Retinal pigment epithelial cell (primary cell): ENCODE measurements at places on chromosomes 7 and 10.

DNA sequence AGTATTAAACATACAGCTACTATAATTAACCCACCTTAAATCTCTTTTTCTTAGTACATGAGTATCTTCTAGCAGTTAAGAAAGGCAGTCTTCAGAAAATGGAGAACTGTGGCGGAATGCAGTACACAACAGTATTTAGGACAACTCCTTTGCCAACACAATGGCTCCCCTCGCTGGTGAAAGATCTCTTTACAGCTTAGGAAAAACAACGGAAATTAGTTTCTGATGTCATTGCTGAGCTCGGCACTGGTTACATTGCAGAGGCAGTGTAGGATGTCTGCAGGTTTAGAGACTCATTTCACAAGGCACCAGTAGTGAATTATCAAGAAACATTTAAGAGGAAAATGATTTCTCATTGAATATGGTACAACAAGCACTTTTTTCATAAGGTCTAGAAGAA, 43.4 kb downstream of the GLRX3 start:
- DNase-seq, result no peak

DNA sequence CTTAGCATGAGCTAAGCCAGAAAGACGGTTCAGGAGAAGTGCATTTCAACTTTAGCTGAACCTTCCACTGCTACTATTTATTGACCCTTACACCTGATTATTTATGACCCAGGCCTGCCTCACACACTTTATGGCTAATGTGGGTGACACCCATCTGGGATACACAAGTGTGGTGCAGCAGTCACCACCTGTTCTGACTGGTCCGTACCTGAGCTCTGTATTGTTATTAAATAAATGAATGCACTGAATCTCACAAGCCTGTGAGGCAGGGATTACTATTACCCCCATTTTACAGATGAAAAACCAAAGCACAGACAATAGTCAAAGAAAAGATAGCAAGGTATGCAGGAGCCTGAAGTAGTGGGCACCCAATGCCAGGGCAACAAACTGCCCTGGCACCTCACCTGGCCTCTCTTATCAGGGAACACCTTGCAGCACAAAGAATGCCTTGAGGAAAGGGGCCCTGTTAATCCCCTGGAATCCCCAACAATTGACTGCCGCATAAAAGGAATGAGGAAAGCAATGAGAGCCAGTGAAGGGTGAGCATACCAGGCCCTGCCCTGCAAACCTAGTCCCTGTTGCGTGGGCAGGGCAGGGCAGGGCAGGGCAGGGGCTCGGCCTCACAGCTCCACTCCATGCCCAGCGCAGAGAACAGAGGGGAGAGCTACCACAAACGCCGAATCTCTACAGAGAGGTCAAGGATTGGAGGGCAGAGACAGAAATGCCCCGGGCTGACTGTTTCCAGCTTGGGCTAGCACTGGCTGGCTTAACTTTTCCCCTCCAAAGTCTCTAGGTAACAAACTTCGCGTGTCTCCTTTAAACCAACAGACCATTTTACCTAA, 1.3 kb downstream of the ANXA11 start:
- DNase-seq, result no peak

DNA sequence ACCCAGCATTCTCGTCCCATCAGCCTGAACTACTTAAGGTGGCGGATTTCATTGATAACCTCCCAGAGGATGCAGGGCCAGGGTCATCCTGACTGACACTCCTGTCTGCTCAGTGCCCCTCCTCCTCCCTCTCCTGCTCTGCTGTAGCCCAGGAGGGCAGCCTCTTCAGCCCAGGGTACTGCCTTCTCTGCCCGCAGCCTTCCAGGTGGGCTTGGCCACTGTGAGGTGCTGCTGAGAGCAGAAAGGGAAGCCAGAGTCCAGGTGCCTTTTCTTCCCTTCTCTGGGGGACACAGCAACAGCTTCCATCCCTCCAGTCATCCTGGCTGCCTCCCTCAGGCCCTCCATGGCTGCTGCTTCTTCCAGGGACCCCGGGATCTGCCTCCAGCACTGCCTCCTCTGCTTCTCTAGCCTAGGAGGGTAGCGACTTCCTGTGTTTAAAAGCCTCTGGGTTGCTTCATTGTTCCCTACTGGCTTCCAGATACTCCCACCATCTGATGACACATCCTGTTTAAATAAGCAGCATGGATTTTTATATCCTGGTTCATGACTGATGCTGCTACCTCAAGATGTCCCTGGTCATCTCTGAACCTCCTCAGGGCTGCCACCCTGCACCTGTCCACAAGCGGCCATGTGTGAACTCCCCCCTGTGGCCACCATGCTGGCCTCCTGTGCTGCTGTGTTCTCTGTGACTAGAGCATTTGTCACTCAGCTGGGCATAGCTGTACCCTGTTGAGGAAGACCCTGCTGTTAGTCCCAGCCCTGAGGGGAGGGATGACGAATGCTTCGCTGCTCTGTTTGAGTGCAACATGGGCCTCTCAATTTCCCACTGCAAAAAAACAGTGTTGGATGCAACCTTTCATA, 55.8 kb downstream of the AKR1C4 start:
- DNase-seq, result no peak

DNA sequence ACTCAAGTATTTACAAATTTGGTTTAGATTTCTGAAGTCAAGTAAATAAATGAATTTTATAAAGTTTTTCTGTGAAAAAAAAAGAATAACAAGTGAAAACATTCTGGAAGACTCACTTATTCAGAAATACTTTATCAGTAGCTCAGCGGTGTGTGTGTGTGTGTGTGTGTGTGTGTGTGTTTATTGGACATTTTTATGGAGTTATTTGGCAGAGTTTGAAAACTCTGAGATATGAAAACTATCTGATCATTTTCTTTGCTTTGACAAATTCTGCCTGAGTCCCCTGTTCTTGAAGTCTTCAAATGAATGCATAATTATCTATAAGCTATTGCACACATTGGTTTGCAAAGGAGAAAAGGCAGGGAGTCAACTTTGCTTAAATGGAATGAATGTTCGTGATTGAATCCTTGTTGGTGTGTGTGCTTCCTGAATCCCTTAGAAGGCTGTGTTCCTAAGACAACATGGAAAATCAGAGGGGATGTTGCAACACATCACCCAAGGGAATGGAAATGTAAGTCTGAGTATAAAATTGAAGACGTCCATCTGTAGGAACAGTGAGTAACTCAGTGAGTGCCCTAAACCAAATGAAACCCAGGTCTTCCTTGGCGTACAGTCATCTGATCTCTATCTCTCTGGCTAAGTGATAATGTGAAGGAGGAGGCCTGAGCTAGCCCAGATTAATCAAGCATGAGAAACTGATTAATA, 160.9 kb downstream of the REEP3 start:
- DNase-seq, result no peak

DNA sequence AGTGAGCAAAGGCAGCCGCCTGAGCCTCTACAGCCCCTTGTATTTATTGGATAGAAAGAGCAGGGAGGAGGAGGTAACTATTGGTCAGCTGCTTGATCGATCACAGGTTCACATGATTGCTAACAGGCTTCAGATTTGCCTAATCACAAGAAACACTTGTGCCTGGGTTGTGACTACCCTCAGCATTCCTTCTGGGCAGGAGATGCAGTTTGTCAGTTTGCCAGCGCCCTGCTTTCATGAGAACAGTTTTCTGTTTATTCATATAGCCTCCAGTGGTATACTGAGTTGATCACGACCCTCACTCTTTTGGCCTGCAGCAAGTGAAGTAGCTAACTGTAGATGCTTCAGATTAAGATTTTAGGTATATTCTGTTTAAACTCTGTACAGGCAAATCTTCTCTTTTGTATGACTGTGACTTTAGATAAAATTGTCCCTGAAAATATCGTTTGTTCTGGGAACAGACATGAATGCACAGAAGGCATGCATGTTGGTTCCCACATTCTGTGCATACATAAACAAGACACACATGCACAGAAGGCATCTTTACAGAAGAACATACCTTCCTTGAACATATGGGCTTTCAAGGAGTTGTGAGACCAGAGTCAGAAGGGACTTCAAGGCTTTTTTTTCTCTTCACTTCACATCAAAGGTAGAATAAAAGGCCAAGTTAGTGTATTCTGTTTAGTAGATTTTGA, 422.4 kb upstream of the STEAP1 start:
- no peak for DNase-seq

- no peak for DNase-seq
These were observed 13.5 kb downstream of the PLEKHA8 start for GRCh38 chr7:30041526-30042269.

DNA sequence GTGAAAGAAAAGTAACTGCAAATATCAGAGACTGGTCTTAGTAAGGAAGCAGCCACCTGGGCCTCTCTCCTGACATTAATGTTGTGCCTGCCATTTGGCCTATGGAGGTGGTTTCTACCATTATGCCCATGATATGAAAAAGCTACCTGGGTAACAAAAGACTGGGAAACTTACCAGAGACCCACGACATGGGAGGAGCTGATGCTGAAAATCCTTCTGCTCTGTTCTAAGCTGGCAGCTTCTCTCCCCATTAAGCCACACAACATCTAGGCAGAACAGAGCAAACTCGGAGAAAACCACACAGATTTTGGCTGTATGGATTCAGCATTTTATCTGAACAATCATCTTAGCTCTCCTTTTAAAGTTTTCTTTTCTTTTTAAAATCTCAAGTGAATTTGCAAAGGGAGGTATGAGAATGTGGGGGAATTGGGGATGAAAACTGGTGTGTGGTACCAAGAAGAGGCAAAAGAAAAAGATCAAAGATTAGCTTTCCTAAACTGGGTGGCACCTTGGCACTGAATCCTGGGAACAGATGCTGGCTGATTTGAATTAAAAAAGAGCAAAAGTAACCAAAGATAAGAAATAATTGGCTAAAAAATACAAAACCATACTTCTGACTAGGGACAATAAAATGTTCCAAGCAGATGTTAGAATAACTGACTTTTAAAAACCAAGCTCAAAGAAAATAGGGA, 128.6 kb upstream of the ANKRD1 start:
- no peak for DNase-seq

DNA sequence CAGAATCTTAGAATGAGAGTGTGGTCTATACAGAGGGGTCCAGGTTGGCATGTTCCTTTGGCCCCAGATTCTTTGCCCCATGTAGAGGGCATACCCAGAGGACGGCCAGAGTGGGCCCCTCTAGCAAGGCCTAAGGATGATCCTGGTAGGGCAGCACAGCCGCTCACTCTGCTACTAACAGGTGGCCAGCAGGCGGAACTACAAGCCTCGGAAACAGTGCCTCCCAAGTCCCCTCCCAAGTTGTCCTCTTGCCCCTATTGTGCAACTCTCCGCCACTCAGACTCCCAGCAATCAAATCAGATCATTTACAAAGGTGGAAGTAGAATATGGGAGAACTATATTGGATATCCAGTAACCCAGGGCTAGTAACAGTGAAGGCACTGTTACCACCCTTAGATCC, 107.4 kb downstream of the STRA8 start:
- no peak for DNase-seq

DNA sequence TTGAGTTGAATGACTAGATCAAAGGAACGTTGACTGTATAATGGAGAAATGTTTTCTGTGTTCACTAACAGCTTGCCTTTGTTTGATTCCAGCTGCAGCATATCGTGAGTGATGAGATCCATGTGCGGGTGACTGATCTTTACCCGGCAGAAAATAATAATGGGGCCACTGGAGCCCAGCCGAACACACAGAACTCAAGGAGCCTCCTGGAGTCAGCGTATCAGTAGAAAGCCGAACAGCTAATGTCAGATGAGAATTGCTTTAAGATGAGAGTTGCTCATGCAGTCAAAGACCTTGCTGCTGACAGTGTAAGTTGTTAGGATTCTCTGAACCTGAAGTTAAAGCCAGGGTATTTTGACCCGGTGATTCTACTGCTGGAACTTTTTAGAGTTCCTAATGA, 34.3 kb upstream of the MTPAP start:
- DNase-seq, result no peak

DNA sequence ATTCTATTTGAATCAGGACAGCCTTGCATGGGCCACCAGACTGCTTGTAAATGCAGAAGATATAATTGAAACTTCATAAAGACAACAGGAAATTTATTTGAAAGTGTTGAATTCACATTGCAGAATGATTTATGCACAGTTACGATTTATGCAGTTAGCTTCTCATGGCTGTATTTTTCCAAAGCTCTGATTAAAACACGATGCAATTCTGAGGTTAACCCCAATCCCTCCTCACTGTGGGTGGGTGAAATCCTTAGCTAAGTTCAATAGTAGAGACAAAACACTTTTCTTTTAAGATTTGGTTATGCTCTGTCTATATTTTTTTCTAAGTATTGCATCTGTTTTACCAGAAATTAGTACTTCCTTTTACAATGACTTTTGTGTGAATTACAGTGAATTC, 728.8 kb upstream of the IGFBP3 start:
- no peak for DNase-seq

DNA sequence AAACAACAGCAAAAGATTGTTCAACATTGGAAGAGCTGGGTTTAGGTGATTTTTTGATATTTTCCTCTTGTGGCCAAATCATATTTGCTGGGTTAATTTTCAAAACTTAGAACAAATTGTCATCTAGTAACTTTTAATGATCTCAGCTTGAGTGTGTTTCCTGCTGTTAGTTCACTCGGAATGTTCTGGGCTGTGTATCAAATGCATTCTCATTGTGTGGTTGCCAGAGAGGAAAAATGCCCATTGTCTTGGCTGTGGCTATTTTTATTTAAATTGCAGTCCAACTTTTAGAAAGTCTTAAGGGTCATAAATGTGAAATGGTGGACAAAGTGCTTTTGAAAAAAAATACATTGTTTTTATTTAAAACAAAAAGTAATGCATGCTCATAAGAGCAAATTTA, 542.0 kb downstream of the TNS3 start:
- DNase-seq, result no peak

GRCh38 chr7:38374507-38374906, 101.1 kb upstream of the TARP start:
- no peak for DNase-seq

DNA sequence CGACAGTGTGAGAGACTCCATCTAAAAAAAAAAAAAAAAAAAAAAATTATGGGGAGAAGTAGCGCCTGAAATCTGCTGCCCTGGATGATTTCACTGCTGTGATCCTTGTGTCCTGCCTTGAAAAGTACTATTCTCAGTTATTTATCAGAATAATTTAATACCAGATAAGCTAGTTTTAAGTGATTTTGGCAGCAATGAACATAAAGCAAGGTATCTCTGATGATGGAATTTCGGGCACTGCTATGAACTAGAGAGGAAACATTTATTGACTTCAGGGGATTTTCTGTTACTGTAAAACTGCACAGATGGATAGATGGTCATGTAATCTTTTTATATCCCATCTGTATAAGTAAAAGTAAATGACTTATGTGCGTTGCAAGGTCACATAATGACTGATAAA, 619.1 kb upstream of the ANKRD30A start:
- DNase-seq, result no peak

GRCh38 chr10:70714245-70714644, 41.9 kb downstream of the ADAMTS14 start:
- no peak for DNase-seq

DNA sequence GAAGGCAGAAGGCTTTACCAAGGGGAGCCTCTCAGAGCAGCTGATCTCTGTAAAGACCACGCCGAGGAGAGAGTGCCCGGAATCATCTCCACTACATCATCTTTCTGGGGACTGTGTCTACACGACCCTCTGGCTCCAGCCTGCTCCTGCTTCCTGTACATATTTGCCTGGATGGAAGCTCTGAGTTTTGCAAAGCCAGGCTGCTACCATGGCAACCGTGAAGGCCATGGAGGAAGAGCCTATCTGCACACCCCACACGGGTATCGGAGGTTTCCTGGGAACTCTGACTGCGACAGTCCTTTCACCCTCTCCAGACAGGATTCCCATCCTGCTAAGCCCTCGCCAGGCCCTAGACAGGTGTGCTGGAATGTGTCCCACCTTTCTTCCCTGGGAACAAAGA, 83.4 kb upstream of the TNRC18 start:
- DNase-seq, result no peak
